NCI-H146 (cell line): ENCODE measurements at places on chromosomes 3 and 15.

- DNase-seq: no peak
These were observed 146.8 kb downstream of the PCCB start for GRCh38 chr3:136396916-136397315.

DNA sequence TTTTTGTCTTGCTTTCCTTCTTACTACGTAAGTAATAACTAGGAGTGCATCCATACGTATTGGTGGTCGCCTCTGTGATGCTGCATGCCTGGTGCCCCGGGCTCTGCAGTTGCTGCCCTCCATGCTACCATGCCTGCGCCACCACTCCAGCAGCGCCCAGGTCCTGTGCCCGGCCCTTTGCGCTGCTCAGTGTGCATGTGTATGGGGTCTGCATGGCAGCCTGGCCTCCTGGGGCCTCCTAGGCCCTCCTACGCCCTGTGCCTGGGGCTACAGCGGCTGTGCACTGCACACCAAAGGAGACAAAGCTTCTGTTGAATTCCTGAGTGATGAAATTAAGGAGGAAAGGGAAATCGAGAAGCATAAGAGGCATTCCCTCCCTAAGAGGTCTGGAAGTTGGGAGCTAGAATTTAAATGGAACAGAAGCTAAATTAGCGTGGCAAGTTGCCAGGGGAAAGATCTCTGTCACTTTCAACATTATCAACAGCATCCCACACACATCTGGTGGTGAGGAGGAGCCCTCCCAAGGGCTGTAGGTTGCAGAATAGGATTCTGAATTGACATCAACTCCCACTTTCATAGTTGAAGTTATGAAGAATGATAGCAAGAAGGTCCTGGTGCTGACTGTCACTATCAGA lies 275.0 kb upstream of the CHRM5 start:
- DNase-seq: no peak

DNA sequence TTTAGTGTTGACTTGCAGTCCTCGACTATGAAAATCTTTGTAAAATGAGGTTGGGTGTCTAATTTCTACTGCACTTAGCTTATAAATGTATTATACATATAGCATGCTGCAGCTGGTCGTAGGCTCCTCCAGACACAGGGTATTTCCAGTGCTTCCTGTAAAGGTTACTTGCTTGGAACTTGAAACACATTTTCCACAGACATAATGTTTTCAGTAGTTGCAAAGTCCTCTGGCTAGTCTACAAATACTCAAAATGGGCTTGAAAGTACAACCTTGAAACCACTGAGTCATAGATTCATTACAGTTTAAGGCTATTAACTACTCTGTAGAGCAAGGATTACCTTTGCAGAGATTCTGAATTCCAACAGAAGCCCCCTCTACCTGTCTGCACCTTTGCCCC lies 464.1 kb downstream of the RAP2B start:
- no peak for DNase-seq

DNA sequence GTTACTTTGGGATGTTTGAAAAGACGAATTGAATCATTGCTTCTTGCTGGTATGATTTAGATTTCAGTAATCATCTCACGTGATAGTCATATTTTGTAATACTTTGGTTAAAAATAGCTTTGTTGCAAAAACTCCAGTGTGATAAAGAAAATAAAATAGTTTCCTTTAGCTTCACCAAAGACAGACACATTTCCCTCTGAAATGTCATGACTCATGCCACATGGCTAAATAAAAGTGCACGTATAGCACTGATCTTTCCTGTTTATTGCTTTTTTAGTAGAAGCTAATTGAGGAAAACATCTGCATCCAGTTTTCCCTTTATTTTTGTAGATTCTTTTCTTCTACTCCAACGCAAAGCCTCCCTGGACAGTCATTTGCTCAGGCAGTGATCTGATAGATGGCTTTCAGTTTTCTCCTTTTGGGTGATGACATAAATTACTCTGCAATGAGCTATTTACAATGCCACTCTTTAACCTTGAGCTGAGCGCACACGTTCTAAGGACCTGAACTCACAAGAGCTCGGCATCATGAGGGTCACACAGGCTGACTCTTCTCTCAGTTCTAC lies 84.9 kb downstream of the ARNT2 start:
- DNase-seq: no peak

GRCh38 chr3:24047513-24047912 lies 102.4 kb downstream of the NR1D2 start:
- DNase-seq: no peak

DNA sequence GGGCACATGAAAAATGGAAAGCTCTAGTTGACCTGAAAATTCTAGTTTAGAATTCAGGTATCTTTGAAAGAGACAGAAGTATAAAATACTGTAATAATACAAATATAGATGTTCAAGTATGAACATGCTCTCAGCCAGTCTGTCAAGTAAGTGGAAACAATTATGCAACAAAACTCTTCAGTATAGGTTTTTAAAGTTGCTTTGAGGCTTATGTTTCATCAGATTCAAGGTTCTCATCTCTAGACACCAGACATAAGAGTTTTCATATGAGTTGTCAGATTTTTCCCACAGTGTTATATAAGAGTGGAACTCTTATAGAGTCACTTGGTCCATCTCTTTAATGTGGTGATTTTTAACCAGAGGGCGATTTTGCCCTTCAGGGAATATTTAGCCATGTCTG lies 22.0 kb downstream of the CMSS1 start:
- no peak for DNase-seq

GRCh38 chr15:69881302-69881670 lies 216.4 kb downstream of the TLE3 start:
- no peak for DNase-seq
